Gastroesophageal sphincter (tissue), 4 donors: ENCODE measurements at places on chromosomes 7 and 10. TPM values are rescaled to one million over a fixed set of nuclear protein-coding genes. Genes with fewer than 3 reads are reported as not detected.

AGAP6 gene
- total RNA-seq = 7.3 TPM

- ATAC-seq = no peak
Observed at GRCh38 chr10:105774881-105775280, 1133.8 kb downstream of the SORCS3 start.

DNA sequence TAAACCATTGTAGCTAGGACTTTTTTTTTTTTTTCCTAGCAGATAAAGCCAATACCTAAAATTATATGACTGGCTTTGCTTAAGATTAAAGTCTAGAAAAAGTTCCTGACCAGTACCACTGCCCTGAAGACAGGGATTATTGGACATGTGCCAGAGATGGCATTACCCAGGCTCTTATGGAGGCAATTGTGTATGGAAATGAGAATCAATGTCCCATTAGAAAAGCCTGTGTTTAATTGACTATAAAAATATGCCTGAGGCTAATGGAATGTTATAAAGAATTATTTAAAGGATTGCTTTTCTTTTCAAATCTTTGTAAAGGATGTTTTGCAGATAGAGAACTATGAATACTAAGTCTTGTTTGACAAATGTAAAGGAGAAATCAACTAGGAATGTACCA is 196.7 kb downstream of the ANK3 start:
- no peak for ATAC-seq

GRCh38 chr10:99537086-99537988 is 4.6 kb downstream of the NKX2-3 start:
- no peak for ATAC-seq

DNA sequence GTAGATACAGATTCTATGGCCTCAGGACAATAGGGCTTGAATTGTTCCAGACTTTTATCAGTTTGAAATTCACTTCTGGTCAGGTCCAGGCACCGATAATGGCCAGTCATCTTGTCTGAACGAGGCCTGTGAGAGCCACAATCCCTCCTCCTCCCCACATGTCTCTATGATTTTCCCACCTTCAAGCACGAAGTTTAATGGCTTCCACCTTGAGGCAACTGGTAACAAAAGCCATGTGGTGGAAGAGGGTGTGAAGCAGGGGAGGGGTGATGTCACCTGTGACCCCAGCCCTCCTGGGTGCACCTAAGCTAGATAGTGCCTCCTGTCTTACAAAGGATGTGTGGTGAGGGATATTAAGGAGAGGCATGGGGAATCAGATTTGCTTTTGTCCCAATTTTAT is 89.2 kb downstream of the PCGF5 start:
- ATAC-seq = no peak
